Femur (tissue), 1 donor: ENCODE measurements at places on chromosomes 2 and 18.

GRCh38 chr2:8598295-8599165 is 83.3 kb upstream of the ID2 start:
- no peak for DNase-seq

DNA sequence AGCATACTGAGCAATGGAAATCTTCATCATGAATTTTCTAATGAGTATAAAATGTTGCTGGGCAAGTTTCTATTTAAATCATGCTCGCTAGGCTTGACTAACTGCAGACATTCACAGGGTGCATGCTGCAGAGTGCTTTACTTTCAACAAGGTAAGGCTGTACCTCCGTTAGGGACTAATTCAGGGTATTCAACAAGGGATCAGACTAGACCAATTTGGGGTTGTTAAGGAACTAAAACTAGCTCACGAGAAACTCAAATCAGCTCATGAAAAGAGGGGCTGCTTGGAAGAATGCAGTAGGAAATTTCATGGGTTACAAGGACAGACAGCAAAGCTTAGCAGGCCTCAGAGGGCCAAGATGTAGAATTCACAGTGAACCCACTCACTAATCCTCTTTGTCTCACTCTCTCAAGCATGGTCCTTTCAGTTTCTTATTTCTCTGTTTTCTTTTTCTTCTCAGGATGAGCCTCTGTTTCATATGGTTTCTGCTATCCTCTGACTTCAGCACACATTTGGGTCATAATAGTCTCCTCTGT is 2.2 kb downstream of the MYO3B start:
- no peak for DNase-seq

GRCh38 chr18:49359732-49360444 is 100.6 kb downstream of the DYM start:
- DNase-seq, result no peak

DNA sequence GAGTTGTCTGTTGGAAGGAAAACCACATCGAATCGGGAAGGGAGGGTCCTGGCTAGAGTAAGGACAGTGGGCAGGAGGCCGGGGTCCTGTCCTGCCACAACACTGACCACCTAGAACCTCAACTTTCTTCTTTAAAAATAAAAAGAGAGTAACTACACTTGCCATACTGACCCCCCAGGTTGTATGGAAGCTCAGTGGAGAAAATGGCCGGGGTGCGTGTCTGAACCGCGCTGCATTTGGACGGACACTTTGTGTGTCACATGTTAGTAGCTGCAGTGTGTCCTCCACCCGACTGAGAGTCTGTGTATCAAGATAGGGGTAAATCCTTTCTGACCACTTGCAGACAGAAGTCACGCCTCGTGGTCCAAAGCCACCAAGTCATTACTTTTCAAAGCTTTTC is 87.0 kb downstream of the GBX2 start:
- no peak for DNase-seq

GRCh38 chr2:120517751-120518469 is 172.0 kb downstream of the INHBB start:
- DNase-seq, result no peak

GRCh38 chr18:77899972-77900754 is 650.5 kb downstream of the GALR1 start:
- peak; percentile 44 for DNase-seq

GRCh38 chr2:179455172-179455524 is 190.5 kb upstream of the SESTD1 start:
- DNase-seq, result no peak

GRCh38 chr2:30404319-30405259 is 42.5 kb upstream of the LCLAT1 start:
- DNase-seq, result peak; percentile 56

DNA sequence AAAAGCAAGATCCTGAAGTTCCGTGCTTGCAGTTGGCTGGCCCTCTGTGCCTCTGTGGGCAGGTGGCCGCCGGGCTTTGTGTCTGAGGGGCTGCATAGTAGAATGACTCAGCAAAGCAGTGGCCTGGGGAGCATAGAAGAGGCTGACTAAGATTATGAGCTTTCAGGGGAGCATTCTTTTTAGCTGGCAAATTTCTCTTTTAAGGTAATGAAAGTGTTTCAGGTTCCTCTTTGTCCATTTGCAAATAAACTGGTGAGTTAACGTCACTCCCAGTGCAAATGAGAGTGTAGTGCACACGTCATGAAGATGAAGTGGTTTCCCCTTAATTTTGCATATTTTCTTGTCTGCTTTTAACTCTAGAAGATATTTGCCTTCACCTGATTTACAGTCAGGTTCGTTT is 98.6 kb downstream of the BCL2L11 start:
- no peak for DNase-seq

DNA sequence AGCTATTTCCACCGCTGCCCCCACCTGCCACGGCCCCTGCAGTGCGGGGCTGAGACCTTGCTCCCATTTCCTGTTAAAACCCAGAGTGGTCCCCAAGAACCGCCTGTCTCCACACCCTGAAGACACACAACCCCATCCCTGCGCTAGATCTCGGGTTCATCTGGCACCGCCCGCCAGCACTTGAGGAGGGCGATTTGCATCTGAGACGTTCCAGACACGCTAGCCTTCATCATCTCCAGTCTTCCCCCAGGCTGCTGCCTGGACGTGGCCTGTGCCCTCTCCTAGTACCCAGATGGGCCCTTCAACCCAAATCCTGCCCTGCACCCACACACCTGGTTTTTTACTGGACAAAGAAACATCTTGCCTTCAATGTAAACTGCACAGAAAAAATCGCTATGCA is 49.8 kb downstream of the SLC66A2 start:
- DNase-seq, result no peak

GRCh38 chr2:216615298-216616082 is 17.7 kb upstream of the IGFBP2 start:
- no peak for DNase-seq

DNA sequence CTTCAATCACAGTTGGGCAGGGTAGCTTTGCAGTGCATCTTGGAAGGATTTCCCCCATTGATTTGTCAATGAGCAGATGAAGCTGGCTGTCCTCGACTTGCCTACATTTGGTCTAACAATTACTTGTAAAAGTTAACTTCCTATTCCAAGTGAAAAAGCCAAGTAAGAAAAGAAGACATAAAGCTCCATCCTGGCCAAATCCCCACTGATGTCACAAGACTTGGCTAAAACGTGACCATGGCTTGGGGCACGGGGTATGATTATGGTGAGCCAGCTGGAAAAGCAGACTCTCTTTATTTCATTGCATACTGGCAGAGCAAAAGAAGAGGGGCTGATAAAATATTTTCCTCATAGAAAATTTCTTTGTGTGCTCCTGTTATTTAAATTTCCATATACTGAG is 25.4 kb upstream of the PID1 start:
- DNase-seq, result peak; percentile 40

DNA sequence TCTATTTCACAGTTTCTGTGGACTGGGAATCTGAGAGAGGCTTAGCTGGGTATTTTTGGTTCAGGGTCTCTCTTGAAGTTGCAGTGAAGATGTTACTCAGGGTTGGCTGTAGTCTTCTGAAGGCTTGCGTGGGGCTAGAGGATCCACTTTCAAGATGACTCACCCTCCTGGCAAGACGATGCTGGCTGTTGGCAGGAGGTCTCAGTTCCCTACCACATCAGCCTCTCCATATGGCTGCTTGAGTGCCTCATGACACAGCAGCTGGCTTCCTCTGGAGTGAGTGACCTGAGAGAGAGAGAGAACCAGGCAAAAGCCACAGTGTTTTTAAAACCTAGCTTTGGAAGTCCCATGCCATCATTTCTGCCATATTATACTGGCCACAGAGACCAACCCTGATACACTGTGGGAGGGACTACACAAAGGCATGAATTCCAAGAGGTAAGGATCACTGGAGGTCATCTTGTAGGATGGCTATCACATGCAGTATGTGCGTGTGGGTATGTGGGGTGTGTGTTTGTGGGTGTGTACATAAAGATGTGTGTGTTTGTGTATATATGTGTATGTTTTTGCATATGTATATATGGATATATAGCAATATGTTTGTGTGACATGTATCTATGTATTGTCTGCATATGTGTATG is 25.1 kb downstream of the DNPEP start:
- DNase-seq, result peak; percentile 77

- no peak for DNase-seq
Measured at GRCh38 chr2:234339501-234339900, 157.4 kb downstream of the ARL4C start.

- DNase-seq, result no peak
Measured at GRCh38 chr2:85064927-85065577, 68.1 kb upstream of the TCF7L1 start.

DNA sequence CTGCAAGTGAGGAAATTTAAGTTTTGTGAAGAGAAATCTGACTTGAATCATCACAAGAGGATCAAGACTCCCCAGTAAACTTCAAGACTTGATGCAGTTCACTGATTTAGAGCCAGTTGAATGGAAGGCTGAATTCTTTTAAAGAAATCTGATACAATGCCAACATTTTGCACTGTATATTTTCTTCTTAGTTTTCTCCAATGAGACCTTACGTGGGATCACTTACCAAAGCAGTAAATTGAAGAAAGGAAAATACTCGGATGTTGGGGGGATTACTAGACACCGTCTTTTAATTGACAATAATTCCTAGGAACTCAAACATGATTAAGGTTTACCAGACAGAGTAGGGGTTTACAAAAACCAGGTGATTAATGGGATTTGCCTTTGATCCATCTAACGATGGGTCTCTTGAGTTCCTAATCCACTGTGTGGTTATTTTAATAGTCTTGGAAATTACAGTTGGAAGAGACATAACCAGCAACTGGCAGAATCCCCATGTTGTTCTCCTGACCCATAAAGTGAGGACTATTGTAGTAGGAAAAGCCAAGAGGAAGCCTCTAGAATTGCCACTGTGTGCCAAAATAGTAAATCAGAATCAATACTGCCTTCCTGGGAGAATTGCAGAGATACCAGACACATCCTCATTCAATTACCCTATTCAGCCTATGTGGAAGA is 354.5 kb downstream of the PID1 start:
- no peak for DNase-seq

DNA sequence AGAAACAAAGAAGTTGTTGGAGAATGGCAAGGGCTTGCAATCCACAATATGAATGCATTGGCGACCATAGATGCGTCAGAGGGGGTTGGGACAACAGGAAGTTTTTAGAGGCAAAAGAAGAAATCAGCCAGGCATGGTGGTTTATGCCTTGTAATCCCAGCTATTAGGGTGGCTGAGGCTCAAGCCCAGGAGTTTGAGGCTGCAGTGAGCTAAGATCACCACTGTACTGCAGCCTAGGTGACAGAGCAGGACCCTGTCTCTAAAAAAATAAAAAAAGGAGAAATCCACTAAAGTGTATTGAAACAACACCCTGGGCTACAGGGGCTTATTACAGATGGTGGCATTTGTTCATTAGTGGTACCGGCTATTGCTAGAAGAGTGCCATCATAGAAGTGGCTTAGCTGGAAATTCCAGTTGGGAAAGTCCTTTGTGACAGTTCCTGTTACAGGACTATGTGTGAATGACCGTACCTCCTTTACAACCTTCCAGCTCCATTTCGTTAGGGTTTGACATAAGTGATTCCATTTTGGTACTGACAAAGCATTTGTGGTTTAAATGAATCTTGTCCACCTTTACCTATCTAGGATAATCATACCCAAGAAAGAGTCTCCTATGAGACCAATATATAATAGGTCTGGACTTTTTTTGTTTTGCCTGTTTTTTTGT is 10.7 kb upstream of the WDSUB1 start:
- DNase-seq, result no peak

GRCh38 chr2:10336283-10336682 is 33.6 kb downstream of the HPCAL1 start:
- no peak for DNase-seq

- DNase-seq, result no peak
Measured at GRCh38 chr2:31142110-31142509, 3.9 kb upstream of the GALNT14 start.

GRCh38 chr2:166042768-166043390 is 84.9 kb downstream of the SCN1A start:
- no peak for DNase-seq

- no peak for DNase-seq
Measured at GRCh38 chr2:99507937-99508818, 18.4 kb upstream of the REV1 start.
